Stimulated activated CD8-positive, alpha-beta memory T cell treated with anti-CD3 and anti-CD28 coated beads, Interleukin-7, amount 100 ng/mL, for 48 hours (primary cell): ENCODE measurements at places on chromosomes 12 and 14.

DNA sequence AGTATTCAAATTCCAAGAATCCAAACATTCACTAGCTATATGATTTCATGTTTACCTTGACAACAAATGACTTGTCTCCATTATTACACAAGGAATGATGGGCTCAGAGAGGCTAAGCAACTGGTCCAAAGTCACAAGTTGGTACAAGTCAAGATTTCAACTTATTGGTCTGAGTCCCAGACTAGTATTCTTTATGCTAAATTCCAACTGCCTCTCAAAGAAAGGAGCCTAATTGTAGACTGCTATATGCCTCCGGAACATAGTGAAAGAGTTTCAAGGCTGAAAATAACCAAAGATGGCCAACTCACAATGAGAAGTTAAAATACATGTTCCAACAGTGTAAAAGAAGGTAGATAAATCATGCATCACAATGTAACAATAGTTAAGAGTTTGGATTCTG, 7.5 kb downstream of the BTG1 start:
- no peak for DNase-seq

DNA sequence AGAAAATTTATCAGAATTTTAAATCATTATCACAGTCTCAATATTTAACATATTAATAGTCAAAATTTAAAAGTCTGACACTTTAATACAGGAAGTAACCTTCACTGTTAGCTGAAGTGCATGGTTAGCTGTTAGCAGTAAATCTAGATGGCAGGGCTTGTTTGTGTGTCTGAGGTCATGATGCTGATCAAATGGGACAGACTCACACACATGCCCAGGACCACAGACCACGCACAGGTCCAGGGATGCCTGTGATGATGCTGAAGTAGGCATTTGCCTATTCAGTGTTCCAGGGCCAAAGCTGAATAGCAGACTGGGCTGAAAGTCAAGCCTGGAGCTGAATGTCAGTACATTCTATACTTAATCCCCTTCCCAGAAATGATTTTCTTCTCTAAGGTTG, 20.5 kb downstream of the FNTB start:
- DNase-seq: no peak

GRCh38 chr12:78968226-78968625, 103.7 kb downstream of the SYT1 start:
- DNase-seq: no peak

- DNase-seq: no peak
These were observed 24.8 kb downstream of the TMCC3 start for GRCh38 chr12:94625531-94625930.

GRCh38 chr12:25592725-25593495, 39.8 kb upstream of the LMNTD1 start:
- no peak for DNase-seq

- peak; percentile 83 for DNase-seq
These were observed 120.1 kb upstream of the CCND2 start for GRCh38 chr12:4153343-4153892.

DNA sequence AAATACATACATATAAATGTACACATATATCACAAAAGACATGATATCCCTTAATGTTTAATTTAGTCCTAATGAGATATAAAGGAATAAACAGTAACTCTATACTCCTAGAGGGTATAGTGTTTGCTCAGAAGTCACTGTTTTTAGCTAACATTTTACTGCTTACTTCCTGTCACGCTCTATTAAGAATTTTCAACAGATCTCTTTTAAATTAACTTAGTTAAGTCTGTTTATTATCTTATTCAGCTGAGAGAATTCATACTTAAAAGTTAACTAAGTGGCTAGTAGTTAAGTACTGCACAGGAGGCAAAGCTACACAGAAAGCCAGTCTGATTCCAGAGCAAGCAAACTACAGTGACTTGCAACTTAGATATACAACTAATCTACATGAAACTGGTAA, 39.9 kb downstream of the GXYLT1 start:
- no peak for DNase-seq

GRCh38 chr12:12985817-12986408, 14.2 kb downstream of the HEBP1 start:
- DNase-seq: no peak

DNA sequence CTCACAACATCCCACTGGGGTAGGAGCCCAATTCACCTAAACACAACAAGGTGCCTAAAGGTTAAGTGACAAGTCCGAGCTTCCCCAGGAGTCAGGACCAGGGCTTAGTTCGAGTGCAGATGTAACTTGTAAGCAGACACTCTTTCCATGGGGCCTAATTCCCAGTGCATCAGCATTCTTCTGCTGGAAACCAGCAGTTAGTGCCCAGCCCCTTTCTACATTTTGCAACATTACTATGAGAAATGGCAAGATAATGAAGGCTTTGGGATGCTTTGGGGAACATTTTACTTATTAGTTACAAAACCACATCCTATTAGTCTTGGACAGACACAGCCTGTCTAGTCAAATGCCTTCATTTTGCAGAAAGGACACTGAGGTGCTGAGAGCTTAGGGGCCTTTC, 179.8 kb downstream of the CALM1 start:
- DNase-seq: no peak

GRCh38 chr14:102565331-102565887, 27.0 kb upstream of the RCOR1 start:
- no peak for DNase-seq

DNA sequence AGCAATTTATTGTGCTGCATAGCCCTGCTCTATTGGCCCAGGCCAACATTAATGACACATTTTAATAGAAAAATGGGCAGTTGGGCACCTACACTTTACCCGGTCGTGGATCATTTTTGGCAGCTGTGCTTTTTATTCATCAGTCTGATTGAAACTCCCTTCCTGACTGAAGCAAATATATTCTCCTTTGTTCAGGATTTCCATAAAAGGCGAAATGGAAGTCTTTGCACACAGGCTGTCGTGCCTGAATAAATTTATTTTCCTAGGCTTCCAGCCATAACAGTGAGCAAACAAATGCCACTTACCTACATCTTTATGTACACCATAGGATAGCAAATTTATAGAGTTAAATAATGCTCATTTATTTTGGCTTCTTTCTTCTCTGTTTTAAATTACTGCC, 480.7 kb upstream of the DCN start:
- DNase-seq: no peak

DNA sequence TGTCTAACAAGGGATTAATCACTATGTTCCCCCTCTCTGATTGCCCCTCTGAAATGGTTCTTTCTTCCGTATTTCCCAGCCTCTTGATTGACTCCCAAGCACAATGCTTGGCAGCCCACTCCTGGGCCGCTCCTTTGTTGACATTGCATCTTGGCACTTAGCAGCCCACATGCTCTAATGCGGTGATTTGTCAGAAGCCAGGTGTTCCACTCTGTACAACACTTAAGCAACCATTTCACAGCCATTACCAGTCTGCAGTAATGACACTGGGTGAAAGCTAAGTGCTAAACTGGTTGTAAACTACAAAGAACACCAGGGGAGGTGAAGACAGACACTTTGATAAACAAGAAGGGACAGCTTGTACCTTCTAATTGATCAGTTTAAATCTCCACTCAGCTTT, 353.5 kb downstream of the TMEM132D start:
- DNase-seq: no peak

- no peak for DNase-seq
These were observed 33.0 kb downstream of the BTBD7 start for GRCh38 chr14:93299866-93300265.

- DNase-seq: no peak
These were observed 107.6 kb downstream of the MGAT4C start for GRCh38 chr12:86148612-86149011.
